ENCODE measurements at places on chromosomes 16 and 17.

DNA sequence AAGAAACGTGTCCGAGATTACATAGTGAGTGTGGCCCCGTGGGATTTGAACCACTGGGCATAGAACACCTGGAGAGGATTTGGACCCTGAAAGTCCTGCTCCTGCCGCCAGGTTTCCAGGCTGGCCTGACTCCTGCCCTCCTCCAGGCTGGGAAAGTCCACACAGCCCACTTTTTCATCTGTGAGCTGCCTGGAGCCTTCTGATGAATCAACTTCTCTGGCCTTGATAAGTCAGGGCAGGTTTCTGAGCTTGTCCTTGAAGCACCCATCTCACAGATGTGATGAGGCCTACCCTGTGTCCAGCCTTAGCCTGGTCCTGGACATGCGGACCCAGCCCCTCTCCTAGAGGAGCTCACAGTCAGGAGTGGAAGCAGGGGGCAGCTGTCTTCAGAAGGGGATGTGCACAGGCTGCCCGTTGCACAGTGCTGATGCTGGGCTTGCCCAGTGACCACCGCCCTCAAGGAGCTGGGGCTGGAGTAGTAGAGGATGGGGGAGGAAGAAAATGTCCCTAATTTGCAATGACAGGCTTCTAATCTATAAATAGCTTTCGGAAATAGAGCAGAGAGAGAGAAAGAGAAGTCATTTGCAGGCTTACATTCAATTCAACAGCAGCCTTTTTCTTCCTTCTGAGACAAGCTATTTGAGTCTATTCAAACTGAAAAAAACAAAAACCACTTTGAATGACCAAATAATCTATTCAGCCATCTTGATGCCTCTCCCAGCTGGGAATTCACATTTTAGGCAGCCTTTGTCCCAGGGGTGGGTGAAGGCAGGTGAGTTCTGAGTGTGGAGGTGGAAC lies 73.5 kb upstream of the DNAJA2 start:
- no peak for DNase-seq

- DNase-seq = no peak
These were observed 248.6 kb upstream of the MAF start for GRCh38 chr16:79849119-79849518.

- no peak for DNase-seq
These were observed 1.2 kb upstream of the PFN1 start for GRCh38 chr17:4949321-4950074.

DNA sequence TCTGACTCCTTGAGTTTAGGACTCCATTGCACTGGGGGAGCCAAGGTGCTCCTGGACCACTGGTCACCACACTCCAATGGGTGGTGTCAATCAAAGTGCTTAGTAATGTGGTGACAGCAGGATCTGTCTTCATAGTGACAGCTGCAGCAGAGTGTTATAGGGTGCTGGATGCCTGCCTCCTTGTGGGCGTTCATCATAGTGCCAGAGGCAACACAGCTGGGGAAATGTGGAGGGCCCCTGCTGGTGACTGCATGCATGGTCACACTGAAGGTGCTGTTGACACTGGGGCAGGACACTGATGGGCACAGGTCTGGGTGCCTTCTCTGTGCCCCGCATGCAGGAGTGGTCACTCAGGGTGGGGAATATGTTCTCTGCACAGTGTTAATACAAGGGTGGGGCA lies 177.5 kb upstream of the CDH8 start:
- no peak for DNase-seq

- no peak for DNase-seq
These were observed 33.3 kb downstream of the CDRT15 start for GRCh38 chr17:14203388-14203787.

GRCh38 chr16:47150067-47150466 lies 6.3 kb upstream of the NETO2 start:
- no peak for DNase-seq

DNA sequence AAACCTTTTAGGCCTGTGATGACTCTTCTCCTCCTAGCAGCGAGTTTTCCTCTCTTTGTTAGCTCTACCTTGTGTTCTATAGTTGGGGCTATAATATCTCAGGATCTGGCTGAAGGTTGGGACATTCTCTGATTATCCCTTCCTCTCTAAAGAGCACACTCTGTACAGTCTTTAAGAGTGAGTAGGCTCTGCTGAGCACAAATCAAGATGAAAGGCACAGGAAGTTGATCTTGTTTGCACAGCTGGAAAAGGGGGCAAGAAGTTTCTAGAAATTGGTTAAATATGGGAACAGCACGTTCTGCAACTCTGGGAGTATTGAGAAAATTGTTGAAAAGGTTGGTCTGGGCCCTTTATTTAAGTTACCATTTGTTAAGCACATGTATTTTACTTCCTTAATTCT lies 240.9 kb downstream of the CDH11 start:
- DNase-seq = no peak

DNA sequence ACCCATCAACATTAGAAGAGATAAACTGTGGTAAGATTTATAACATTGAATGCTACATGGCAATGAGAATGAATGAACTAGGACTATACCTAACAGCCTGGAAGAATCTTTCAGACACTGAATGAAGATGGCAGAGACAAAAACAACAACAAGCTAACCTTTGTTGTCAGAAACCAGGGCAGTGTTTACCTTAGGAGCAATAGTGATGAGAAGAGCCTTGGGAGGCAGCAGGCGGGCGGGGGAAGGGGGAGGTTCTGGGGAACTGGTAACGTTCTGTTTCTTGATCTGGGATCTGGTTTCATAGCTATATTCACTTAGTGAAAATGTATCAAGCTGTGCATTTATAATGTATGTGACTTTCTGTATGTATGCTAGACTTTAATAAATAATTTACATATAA lies 139.0 kb upstream of the TNRC6C start:
- no peak for DNase-seq

DNA sequence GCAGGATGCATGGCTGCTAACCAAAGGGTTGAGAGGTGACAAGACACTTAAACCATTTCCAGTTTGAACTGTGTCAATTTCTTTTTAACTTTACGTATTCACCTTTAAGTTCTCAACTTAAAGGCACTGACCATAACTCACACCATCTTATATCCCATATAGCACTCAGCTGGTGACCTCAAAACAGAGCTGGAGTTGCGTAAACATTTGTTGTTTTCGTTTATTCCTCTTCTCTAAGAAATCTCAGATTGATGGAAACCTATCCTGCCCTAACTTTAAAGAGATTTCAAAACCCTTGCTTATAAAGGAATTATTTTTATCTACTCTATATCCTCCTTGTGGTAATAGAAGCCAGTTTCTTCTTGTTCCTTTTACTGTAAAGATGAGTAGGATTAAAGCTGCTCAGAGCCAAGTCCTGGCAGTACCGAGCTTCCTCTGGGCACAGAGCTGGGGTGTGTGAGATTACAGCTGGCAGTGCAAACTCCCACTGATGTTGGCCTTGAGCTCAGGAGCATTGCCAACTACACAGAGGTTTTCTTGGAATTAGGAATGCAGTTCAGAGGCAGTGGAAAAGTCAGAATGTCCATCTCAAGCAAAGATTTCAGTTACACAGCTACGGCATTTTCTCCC lies 1.3 kb downstream of the KCTD2 start:
- DNase-seq = peak; percentile 27

DNA sequence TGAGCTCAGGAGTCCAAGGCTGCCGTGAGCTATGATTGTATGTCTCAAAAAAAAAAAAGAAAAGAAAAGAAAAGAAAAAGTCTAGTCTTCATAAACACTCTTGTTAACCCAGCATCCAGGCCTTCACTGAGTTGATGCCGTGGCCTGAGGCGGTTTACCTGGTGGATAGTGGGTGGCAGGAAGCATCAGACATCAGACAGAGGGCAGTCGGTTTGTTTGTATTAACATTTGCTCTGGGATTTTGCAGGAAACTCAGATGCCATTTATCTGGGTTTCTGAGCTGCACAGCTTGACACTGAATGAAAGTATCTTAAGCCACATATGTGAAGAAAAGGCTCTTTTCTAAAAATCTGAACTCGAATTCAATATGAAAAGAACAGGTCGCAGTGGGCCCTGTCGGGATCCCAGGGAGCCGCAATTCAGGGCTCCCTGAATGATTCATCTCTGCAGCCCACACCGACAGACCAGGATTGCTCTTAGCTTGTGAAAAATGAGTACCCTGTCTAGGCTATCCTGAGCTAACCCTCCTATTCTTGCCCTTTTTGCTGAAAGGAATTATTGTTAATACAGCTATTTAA lies 1.1 kb upstream of the DBNDD1 start:
- DNase-seq = no peak

DNA sequence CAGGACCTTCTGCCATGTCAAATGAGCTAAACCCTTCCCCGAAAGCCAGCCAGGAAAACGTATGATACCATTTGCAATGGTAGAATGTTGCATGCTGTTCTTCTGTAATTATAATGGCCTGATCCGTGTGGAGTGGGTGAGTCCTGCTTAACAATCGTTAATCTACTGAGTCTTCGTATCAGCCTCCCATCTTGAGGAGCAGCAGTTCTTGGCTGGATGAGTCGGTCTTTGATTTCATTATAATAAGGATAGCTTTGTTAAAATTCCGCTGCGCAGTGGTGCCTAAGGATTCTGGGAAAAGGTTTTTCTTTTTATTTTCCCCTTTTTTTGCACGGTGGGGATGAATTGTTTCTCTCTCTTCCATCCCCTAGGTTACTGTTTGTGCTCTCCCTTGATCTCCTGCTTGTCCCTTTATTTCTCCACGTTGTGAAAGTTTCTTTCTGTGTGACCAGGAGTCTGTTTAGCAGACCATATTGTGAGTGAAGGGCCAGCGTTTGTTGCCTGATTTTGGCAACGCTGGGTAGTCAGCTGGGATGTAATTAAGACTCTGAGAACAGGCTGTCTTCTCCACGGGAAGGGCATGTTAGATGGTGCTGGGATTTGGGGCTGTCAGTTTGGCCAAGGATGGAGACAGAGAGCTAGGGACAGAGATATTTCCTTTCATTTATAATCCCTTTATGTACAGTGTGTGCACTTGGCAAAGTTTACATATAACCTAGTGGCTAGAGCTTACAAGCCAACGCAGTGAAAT lies 263.0 kb downstream of the FTO start:
- peak; percentile 76 for DNase-seq

DNA sequence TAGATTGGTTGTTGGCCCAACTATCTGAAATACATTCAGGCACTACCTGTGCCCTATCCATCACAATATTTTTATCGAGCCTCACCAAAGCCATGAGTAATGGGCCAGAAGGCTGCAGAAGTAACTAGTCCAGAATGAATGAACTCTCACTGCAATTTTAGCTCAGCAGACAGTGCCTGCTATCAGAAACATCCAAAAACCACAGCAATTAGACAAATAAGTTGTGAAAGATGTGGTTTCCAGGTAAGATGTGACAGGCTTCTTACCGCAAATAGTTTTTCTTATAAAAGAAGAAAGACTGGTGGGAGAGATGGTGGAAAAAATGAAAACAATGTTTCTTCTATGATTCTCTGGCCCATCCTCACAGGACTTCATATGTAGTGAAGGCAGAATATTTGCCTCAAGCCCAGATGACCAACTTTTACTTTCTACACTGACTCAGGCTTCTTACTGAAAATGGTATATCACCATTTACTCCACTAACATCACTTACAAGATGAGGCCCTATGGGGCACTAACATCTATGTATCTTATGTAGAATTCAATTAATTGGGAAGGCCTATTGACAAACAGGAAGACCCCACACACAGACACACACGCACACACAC lies 9.8 kb upstream of the RFFL start:
- DNase-seq = no peak

GRCh38 chr16:87052506-87052905 lies 264.7 kb downstream of the C16orf95 start:
- DNase-seq = no peak

GRCh38 chr16:81650982-81651562 lies 128.0 kb upstream of the PLCG2 start:
- DNase-seq = peak; percentile 39

- no peak for DNase-seq
These were observed 30.8 kb upstream of the METTL16 start for GRCh38 chr17:2542456-2542855.

- DNase-seq = no peak
These were observed 7.9 kb downstream of the ESRP2 start for GRCh38 chr16:68227850-68228553.

DNA sequence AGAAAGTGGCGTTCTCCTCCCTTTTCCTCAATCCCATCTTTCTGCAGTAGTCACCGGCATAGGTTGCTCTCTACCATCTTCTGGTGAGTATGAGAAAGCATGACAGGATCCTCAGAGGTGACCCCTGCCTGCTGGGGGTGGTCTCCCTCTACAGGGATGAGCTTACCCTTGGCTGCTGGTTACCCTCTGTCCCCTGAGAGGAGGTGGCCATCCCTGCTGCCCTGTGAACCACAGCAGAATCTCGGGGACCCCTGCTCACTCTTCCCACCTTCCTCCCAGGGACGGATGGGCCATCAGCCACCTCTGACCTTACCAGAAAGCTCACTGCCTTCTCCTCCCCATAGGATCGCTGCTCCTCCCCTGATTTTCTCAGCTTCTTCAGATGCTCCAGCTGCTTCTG lies 7.8 kb downstream of the MEFV start:
- no peak for DNase-seq

- DNase-seq = no peak
These were observed 1.8 kb downstream of the GGNBP2 start for GRCh38 chr17:36546418-36547093.

DNA sequence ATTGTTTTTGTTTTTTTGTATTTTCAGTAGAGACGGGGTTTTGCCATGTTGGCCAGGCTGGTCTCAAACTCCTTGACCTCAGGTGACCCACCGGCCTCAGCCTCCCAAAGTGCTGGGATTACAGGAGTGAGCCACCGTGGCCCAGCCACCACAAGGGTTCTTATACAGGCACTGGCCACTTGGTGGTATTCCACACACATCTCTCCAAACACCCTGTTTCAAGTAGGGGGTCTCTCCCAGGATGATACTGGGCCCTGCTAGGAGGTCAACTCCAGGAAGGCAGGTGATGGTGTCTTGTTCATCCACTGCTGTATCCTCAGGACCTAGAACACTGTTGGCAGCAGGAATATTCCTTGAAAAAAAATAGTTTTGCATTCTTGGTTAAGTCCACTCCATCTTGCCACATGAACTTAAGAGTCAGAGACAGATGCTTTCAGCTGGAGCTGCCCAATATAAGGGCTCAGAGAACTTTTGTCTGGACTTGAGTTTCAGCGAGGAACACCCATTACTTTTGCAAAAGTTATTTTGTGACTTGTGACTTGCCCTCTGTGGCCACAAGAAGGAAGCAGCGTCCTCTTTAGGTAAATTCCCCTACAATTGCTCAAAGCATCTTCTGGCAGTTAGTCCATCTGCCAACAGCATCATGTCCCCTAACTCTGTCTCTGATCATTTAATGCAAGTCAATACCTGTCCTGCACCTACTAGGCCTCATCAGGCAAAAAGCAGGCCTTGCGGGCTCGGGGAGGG lies 7.4 kb upstream of the EEF2K start:
- DNase-seq = no peak

Data from NCI-H446 treated with DMSO at 0.1 percent for 48 hours (cell line).